MG63 (cell line): ENCODE measurements at places on chromosomes 11 and 22.
A peak's percentile ranks its signal among the peaks of the same experiment; 100 is the strongest.

- DNase-seq: peak; percentile 7
Measured at GRCh38 chr11:40445391-40445790, 1014.1 kb downstream of the LRRC4C start.

DNA sequence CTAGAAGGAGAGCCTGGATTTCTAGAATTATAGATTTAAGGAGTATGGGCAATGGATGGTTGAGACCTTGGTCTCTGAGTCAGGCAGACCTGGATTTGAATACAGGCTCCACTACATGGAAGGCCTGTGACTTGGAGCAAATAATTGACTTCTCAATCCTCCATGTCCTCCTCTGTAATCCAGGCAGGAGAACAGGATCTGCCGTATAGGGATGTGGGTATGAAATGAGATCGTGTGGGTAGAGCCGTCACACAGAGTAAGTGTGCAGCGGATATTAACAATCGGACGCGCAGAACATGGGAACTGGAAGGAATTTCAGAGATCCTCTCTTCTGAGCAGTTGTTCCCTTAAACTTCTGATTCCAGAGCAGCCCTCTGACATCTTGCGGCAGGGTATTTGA is 11.5 kb upstream of the TMPRSS13 start:
- no peak for DNase-seq

GRCh38 chr11:35246745-35247144 is 107.8 kb downstream of the CD44 start:
- DNase-seq: no peak

DNA sequence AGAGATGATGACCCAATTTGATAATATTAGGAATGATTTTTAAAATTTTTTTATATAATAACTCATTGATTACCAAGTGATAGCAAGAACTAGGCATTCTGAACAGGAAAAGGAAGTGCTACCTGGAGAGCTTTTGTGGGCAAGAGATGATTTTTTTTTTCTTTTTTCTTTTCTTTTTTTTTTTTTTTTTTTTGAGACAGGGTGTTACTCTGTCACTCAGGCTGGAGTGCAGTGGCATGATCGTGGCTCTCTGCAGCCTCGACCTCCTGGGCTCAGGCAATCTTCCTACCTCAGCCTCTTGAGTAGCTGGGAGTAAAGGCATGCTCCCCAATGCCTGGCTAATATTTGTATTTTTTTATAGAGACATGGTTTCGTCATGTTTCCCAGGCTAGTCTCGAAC is 40.4 kb downstream of the TNRC6B start:
- DNase-seq: no peak

- peak; percentile 20 for DNase-seq
Measured at GRCh38 chr11:1706634-1707400, 9.8 kb downstream of the KRTAP5-6 start.

DNA sequence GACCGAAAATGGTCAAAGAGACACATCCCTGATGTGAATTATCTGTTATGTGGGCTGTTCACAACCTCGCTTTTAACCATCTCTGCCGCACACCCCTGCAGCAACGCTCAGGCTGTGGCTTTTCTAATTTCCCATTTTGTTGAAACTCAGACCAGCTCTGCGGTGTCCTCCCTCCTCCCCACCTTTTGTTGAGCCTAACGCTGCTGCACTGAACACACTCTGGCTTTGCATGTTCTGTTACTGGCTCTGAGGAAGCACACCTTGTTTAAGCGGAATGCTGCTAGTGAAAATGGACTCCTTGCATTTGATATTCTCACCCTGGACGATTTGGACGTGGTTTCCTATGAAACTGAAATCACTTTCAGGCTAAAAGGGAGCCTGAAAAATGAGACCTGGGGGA is 198.5 kb upstream of the MTNR1B start:
- DNase-seq: no peak

DNA sequence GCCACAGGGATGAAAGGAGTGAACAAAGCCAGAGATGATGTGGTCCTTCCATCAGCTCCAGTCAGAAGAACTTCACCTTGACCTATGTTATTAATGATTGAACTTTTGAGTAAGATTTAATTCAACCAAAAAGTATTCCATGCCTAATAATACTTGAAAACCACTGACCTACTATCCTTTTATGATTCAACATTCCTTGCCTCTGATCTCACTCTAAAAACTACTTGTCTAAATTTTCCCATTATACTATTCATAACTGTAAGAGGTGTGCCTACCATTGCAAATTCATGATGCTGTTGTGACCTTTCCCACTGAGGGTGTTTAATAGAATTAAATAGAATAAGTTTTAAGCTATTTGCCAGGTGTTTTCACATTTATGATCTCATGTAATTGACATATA is 164.7 kb upstream of the GUCY1A2 start:
- DNase-seq: no peak

GRCh38 chr11:116819049-116819448 is 4.1 kb downstream of the APOA4 start:
- DNase-seq: no peak

GRCh38 chr11:67614730-67615714 is 8.3 kb downstream of the NDUFV1 start:
- DNase-seq: peak; percentile 45

DNA sequence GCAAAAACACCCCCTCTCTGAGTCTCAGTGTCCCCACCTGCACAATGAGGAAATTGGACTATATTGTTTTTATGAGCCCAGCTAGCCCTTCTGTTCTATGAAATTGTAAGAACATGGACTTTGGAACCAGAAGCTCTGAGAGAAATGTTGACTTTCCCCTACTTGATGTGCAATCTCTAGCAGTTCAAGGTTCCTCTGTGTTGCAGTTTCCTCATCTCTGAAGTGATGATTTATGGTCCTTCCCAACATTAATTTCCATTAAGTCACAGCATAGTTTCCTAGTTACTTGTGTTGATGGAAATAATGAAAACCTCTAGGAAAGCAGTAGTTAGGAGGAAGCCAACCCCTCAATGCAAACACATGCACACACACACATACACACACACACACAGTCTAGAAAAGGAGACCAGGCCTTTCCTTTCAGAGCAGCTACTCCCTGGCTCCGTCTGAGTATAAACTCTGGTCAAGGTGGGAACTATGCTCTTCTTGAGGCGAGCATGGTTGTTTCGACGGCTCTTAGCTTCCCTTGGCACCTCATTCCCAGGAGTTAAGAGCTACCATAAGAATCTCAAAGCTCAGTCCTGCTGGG is 518.4 kb downstream of the SOX6 start:
- DNase-seq: no peak

GRCh38 chr22:17307566-17307965 is 61.7 kb upstream of the CECR2 start:
- DNase-seq: no peak

- DNase-seq: no peak
Measured at GRCh38 chr22:47842119-47842518, 1079.7 kb downstream of the TBC1D22A start.

- no peak for DNase-seq
Measured at GRCh38 chr11:218815-219593, 11.5 kb downstream of the RIC8A start.

- DNase-seq: no peak
Measured at GRCh38 chr22:48636746-48637145, 1190.9 kb downstream of the BRD1 start.

DNA sequence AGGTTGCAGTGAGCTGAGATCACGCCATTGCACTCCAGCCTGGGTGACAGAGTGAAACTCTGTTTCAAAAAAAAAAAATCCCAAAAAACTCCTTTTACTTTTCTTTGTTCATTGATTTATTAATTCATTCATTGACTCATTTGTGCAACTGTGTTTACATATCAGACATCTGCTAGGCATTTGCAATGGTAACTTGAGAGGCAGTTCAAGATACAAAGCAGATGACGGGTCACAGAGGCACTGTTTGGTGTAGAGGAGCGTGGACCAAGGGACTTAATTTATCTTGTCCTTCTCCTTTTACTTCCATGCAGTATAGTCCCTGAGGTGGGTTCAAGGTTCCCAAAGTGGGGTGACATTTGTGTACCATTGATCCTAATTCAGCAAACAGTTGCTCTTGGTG is 71.4 kb downstream of the KIAA1671 start:
- no peak for DNase-seq

DNA sequence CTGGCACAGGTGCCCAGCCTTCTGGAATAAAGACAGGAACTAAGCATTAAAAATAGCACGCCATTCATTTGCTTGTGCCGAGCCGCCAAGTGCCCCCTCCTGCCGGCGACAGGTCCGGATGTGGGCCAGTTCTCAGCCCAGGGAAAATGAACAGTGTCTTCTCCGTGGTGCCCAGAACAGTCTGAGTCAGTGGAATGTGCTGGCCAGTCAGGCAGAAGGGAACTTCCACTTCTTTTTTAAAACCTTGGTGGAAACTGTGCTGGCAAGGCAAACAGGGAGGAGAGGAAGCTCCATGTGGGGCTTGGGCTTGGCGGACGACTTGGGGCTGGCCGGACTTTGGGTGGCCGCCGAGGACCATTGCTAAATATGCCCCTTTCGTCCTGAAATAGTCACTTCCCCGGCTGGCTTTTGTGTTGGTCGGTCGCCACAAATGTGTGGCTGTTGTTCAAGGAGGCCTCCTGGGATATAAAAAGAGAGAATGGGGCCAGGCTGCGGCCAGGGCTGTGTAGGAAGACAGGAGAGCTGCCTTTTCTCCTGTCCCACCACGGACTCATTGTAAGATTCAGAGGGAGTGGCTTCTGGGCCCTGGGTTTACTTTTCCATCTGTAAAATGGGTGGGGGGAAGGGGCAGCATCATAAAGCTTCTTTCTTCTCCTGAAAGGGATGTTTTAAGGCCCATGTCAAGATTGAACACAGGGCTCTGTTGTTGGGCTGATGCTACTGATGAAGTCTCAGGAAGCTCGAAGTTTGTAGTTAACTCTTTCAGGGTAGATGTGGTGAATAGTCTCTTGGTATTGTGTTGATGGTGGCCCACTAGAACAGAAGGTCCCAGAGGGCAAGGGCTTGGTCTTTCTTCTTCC is 101.0 kb downstream of the PTPRJ start:
- DNase-seq: peak; percentile 93

DNA sequence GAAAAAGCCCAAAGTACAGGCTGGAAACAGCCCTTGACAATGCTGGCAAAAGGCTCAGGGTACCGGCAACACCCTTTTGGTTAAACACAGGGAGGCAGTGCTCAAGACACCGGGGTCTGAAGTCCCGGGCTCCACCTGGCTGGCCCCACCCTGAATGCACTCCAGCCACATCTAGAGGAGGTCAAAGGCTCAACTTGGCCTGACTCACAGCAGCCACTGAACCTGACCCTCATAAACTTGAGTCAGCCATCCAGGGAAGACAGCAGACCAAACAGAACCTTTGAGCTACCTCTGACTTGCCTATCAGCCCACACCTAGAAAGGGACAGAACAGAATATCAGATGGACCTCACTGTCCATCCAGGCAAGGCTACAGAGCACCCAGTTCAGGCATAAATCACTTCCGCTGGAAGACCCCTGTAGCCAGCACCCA is 3.8 kb downstream of the CFL1 start:
- no peak for DNase-seq

DNA sequence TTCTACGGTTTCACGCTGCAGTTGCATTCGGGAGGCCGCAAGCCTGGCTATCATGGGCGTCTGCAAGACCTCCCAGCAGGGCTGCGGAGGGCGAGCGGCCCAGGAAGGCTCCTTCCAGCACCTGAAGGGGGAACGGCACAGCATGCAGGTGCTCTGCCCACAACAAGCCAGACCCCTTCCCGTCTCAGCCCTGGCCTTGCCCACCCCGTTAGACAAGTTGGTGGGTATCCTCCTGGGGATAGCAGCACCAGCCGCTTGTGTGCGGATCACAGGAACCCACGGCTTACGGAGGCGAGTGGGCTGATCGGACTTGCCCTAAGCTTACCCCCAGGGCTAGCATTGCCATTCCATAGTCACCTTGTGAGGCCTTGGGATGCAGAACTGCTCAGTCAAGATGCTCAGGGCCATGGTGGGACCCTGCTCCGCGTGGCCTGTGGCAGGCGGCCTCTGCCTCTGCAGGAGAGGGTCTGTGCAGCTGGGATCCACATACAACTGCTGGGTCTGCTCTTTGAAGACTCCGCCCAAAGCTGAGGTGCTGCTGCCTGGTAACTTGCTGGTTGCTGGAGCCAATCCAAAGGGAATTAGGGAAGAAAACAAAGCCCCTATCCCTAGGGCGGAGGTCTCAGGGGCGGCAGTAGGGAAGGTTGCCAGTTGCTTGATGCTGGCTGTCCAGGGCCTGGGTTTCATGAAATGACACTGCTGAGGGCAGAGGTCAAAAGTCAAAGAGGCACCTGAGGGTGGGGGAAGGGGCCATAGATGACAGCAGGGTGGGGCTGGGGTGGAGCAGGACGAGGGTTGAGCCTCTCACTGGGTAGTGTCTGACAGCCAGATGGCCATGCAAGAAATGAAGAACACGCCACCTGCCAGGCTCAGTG is 1.4 kb upstream of the OSBPL5 start:
- DNase-seq: no peak

DNA sequence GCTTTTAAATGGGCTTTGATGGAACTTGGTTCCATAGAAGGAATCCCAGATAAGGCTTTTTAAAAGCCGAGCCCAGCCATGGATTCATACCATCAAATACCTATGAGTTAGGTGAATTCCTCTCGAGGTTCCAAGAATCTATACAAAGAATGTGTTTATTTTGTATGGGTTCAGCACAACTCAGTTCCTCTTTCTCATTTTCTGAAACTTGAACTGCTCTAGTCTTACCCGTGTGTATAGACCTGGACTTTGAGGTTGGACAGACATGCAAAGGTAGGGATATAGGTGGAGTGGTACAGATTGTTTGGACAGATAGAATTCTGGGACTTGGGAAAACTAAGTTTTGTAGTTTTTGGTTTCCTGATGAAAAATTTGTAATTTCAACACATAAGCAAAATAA is 97.9 kb downstream of the PGR start:
- DNase-seq: no peak

- DNase-seq: peak; percentile 31
Measured at GRCh38 chr22:33579448-33580093, 340.7 kb downstream of the LARGE1 start.

GRCh38 chr11:129248618-129249017 is 56.5 kb upstream of the ARHGAP32 start:
- DNase-seq: no peak

- no peak for DNase-seq
Measured at GRCh38 chr11:122697636-122698167, 42.2 kb downstream of the UBASH3B start.

DNA sequence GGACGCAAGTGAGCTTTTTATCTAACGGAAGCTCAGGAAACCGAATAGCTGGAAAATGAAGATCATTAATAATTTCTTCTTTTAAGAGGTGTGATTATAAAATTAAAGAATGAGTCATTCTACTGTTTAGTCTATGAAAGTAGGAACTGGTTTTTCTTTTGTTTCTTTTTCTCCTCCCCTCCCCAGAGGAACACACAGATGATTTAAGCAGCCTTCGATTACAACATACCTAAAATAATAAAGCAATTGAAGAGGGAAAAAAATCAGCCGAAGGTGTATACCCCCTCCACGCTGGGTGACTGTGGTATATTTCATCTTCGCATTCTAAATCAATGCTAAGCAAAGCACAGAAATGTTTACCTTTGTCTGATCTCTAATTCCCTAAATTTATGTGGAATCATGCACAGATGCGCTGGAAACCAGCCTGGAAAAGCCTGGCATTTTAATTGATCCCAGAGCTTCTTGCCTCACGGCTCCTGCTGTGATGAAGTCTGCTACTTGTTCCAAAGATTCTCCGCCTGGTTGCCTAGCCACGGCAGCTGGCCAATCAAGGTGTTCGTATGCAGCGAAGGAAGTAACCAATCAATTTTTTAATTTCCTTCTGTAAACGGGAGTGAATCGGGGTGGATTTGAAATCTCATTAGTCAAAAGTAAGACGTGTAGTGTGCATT is 133.9 kb downstream of the FANCF start:
- peak; percentile 60 for DNase-seq

- DNase-seq: no peak
Measured at GRCh38 chr11:102197670-102198139, 87.5 kb downstream of the YAP1 start.

GRCh38 chr11:62010935-62011528 is 43.6 kb upstream of the FTH1 start:
- no peak for DNase-seq
